ENCODE measurements at places on chromosomes 3 and 15.

DNA sequence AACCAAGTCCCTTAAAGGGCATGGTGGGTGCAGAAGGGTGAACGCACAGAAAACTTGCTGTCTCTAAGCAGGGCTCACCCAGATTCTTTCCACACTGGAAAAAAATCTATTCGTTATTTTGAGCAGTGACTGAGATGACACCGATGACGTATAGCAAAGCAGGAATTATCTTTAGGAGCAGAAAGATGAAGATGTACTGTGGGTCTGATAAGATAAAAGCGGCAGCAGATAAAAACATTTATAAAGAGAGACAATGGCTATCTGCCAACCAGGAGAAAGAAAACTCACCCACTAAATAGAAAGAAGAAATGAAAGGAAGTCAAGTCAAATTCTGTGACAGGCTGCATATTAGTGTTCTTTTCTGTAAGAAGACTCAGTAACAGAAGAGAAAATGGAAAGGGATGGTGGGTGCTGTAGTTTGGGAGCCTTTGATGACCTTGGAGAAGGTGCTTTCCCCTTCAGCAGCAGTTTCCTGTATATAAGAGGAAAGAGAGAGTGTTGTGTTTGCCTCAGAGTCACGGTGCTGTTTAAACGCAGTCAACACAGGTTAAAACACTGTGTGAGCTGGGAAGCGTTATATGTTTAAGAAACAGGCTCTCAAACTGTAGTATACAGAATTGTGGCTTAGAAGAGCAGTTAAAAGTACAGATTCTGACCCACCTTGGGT lies 111.6 kb downstream of the AQP9 start:
- no peak for DNase-seq

GRCh38 chr15:44726568-44727484 lies 9.5 kb upstream of the TRIM69 start:
- peak; percentile 73 for DNase-seq

DNA sequence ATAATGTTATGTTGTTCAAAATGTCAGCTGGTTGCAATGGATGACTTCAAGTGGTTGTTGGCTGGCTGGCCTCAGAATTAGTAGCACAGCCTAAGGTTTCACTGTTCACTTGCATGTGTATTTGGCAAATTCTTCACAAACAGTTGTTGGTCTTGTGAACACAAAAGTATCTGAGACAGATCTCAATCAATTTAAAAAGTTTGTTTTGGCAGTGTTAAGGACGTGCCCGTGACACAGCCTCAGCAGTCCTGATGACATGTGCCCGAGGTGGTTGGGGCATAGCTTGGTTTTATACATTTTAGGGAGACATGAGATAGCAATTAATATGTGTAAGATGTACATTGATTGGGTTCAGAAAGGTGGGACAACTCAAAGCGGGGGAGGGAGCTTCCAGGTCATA lies 436.0 kb downstream of the AGBL1 start:
- DNase-seq: no peak

DNA sequence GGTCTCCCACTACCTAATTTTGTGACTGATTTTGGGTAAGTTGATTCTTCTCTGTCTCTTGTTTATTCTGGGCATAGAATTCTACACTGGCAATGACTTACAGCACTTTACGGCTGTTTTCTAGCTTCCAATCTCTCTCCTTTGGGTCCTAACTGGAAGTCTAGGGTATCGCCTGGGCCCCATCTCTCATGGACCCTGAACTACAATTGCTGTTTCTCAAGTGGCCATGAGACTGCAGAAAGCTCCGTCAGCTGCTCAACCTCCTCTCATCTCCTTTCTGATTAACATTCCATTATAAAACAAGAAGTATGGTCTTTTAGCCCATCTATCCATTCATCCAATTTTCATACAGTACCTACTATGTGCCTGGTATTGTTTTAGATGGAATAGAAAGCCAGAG lies 4.4 kb upstream of the PXYLP1 start:
- no peak for DNase-seq

DNA sequence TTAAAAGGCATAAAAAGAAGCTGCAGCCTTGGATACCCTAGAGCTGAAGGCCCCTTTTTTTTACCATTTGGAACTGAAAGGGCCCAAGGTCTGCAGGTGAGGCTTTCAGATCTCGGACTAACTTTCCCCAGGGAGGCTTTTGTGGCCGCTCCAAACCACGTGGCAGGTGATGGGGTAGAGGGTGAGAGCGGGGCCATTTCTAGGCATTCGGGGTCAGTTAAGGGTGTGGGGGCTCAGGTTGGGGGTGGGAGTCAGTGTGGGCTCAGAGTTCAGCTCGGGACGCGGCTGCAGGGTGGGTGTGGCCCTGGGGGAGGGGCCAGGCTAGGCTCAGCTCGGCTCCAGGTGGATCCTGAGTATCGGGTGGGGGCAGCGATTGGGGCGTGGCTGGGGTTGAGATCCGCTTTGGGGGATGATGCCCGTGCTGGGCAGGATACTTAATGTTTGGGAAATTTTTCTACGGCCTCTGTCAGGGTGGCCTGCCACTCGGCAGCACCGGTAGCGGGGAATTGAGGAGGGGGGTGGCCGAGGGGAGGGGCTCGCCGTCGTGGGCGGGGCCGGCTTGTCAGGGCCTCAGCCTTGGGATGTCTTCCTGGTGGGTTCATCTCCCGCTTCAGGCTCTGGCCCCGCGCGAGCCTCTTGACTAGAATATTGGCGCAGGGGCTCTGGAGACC lies 2.5 kb downstream of the KLF13 start:
- DNase-seq: no peak

DNA sequence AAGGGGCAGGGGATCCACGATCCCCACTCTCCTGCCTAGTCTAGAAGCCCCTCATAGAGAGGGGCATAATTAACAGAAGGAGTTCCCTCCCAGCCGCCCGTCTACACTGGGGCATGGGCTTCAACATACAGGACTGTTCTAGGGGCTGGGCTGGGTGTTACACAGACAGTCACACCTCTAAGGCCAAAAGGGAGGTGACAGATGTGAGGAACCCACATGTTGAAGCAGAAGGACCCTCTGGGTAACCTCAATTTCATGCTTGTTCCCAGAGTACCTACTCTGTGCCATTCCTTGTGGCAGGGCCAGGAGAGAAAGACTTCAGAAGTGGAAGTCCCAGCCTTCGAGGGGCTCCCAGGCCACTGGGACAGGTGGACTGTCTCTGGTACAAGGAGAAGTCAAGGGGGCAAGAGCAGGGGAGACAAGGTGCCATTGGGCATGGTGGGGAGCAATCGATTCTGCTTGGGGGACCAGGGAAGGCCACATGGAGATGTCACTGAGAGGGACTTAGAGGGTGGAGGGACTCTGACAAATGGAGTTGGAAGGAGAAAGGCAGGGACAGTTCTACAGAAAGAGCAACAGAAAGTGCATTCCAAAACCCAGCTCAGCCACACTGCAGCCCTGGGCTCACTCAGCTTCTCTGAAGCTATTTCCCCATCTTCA lies 71.3 kb downstream of the CPN2 start:
- no peak for DNase-seq

GRCh38 chr3:124172816-124173215 lies 180.9 kb upstream of the ROPN1 start:
- no peak for DNase-seq
